Stimulated activated effector memory CD8-positive, alpha-beta T cell treated with anti-CD3 and anti-CD28 coated beads, Interleukin-12 subunit alpha, Interleukin-12 subunit beta, amount 100 ng/mL, for 72 hours (primary cell): ENCODE measurements at places on chromosomes 3 and 15.

GRCh38 chr3:52004163-52004787 lies 8.6 kb upstream of the RPL29 start:
- DNase-seq = no peak

DNA sequence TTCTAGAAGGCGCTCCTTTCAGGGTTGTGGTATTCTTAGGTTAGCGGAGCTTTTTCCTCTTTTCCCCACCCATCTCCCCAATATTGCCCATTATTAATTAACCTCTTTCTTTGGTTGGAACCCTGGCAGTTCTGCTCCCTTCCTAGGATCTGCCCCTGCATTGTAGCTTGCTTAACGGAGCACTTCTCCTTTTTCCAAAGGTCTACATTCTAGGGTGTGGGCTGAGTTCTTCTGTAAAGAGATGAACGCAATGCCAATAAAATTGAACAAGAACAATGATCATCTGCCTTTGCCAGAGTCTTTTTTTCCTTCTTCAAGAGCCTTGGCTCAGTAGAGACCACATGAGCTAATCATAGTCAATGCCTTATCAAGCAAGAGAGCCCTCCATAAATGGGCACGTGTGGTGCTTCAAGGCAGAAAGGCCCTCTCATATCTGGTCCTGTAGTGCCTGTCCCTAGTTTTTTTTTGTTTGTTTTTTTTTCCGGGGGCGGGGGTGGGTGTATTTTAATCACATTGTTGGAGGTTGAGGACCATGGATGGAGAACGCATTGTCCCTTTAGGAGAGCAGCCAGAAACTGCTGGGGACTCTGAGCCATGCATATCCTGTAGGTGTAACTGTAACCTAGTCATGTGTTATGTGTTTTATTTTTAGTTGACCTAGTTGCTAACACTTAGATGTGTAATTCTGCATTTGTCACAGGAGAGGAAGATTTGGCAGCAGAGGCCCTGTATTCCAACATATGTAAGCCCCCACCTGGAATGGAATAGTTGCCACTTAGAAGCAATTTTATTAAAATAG lies 64.7 kb upstream of the ACAD9 start:
- DNase-seq = no peak

GRCh38 chr15:90529371-90530249 lies at the start of gene CRTC3:
CRTC3 (plus strand) TSS chr15:90529923; CDS start chr15:90530072, 149 bp downstream.
- DNase-seq = peak; percentile 84

GRCh38 chr15:64586259-64586870 lies 126.0 kb downstream of the ZNF609 start:
- DNase-seq = no peak

- DNase-seq = no peak
Measured at GRCh38 chr3:84692261-84692660, 266.5 kb upstream of the CADM2 start.

- no peak for DNase-seq
Measured at GRCh38 chr3:15578289-15578867, 23.0 kb downstream of the HACL1 start.

DNA sequence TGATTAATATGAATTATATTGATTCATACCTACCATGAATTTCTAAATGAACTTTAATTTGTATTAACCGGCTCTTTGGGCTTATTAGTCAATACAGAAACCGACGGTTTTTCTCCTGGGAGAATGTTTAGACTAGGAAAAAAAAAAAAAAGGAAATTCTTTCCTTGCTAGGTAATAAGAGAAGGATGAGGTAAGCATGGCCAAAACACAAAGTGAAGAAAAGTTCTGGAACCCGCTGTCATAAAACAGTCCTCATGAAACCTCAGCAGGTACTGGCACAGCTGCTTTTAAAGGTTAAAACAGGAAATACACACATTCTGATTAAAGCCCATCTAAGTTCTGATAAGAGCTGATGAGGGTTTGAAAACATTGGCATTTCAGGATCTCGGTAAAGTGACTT lies 30.8 kb upstream of the PSTPIP1 start:
- DNase-seq = no peak

GRCh38 chr3:185914911-185915629 lies 22.7 kb downstream of the TRA2B start:
- DNase-seq = no peak

DNA sequence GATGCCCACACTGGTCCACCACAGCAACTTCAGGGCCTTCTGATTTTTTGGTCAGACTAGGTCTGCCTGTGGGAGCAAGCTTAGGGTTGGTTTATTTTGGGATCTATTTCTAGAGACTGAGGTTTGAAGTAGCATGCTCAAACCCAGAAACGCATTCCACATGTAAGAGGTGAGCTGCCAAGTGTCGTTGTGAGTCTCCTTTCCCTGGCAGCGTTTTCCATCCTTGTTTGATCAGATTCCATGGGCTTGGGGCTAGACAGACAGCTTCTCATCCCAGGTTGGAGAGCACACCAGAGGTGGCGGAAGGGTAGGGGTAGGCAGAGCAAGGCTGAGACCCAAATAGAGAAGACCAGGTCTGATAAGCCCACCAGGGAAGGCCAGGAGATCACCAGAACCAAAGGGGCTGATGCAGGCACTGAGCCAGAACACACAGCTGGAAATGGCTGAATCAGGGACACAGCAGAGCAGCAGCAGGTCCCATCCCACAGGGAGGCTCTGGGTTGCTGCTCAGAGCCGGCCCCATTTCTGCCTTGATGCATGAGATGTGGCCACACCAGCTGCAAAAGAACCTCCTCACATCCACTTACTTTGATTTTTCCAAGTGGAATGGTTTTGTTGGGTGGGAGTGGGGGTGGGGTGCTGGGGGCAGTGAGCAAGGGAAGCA lies 186.8 kb downstream of the THSD4 start:
- no peak for DNase-seq

DNA sequence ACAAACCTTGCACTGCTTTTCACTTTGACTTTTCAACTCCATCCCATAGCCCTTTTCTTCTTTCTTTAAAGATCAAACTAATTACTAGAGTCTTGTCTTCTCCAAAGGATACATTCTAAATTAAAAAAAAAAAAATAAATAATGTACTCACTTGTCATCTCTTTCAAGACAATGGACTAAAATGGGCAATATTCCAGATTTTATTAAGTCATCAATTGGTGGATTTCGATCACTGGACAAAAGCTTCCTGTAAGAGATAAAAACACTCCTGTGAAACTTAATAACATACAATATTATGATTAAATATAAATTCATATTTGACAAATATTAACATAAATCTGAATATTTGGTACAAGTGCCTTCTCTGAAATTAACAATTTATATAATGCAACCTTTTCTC lies 34.1 kb downstream of the KPNA4 start:
- DNase-seq = no peak
